BJ (cell line): ENCODE measurements at places on chromosomes 7 and 10. TPM values are rescaled to one million over a fixed set of nuclear protein-coding genes. Genes with fewer than 3 reads are reported as not detected.

- no peak for DNase-seq
These were observed 130.9 kb downstream of the SND1 start for GRCh38 chr7:127782654-127783559.

DNA sequence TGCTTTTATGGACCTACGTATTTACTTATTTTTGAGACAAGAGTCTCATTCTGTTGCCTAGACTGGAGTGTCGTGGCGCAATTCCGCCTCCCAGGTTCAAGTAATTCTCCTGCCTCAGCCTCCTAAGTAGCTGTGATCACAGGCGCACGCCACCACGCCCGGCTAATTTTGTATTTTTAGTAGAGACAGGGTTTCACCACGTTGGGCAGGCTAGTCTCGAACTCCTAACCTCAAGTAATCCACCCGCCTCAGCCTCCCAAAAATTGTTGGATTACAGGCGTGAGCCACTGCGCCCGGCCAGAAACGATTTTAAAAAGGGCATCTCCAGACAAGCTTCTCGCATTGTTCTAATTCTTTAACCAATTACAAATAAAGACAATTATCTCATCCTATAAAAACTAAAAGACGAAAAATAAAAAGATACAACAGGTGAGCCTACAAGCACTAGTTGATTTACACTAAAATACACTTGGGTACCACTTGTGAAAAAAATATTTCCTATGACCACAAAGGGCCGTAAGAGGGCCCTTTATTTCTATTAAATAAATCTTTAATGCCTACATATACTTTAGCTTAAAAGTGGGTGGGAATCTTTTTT, 2.4 kb downstream of the TRA2A start:
- no peak for DNase-seq

GRCh38 chr7:147547252-147547897, 1043.2 kb upstream of the C7orf33 start:
- no peak for DNase-seq

GRCh38 chr10:16626697-16627096, 105.0 kb upstream of the C1QL3 start:
- DNase-seq, result no peak

GRCh38 chr7:45242698-45243097, 85.1 kb downstream of the RAMP3 start:
- DNase-seq, result no peak

ZSCAN21 gene
- 10.3 and 10.6 TPM in 2 replicates for polyA plus RNA-seq

ANXA8 gene
- polyA plus RNA-seq, result 0.27 and 0.42 TPM in 2 replicates
